Activated CD4-positive, alpha-beta T cell treated with anti-CD3 and anti-CD28 coated beads, Interleukin-2, amount 50 U/mL, for 24 hours (primary cell): ENCODE measurements at places on chromosomes 4 and X.

- DNase-seq = no peak
These were observed 2.4 kb downstream of the IL1RAPL2 start for GRCh38 chrX:104568304-104568915.

DNA sequence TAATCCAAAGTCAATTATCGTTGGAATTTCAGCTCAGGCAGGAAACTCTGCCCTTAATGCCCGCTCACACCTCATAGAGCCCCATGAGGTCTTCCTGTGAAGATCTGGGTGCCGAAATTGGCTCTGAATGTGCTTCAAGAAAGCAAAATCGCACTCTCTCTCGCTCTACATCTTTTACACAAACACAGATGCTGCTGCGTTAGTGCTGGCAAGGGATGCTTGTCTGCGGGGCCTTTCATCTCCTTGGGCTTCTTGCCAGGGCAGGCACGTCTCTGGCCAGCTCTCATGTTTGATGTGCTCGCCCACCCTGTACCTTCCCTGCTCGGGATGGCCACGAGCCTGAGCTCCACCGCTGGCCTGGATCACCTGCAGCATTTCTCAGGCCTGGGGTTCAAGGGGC, 66.5 kb downstream of the CLCN4 start:
- no peak for DNase-seq

GRCh38 chr4:13872155-13872554, 244.6 kb upstream of the BOD1L1 start:
- no peak for DNase-seq

- no peak for DNase-seq
These were observed 40.4 kb downstream of the PCDH7 start for GRCh38 chr4:30760551-30760950.

DNA sequence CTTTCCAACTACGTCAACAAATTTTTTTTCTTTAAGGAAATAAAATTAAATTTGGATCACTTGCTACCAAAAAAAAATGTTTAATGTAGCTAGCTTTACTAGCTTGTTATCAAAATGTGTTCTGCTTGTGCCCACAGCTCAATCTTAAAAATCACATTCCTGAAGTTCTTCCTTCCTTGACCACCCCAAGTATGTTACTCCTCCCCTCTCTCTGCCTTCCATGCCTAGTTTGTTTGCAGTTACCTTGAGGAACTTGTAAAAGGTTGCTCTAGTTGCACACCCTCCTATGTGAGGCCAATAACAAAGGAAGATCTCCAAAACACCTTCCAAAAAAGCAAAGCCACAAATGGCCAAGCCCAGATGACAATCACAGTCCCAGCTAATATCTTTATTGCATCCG, 19.6 kb upstream of the TMEM184C start:
- DNase-seq = no peak

GRCh38 chr4:152848508-152848907, 68.8 kb downstream of the ARFIP1 start:
- DNase-seq = no peak

GRCh38 chr4:104416725-104417356, 77.9 kb downstream of the CXXC4 start:
- DNase-seq = no peak

- DNase-seq = no peak
These were observed 17.4 kb downstream of the ARHGAP24 start for GRCh38 chr4:85492336-85492735.
